ENCODE measurements at places on chromosomes 16 and 17. TPM values are rescaled to one million over a fixed set of nuclear protein-coding genes. Genes with fewer than 3 reads are reported as not detected.

NT5M gene
- 9.0 TPM for total RNA-seq

LLGL1 gene
- total RNA-seq, result 27.1 TPM

HS3ST3A1 gene
- not detected for total RNA-seq

RNF157 gene
- 165 TPM for total RNA-seq

EXOC3L1 gene
- total RNA-seq, result not detected

PRAC2 gene
- total RNA-seq, result not detected

TP53TG3F gene
- not detected for total RNA-seq

KLHL10 gene
- total RNA-seq, result not detected

ZNF205 gene
- total RNA-seq, result not detected

KRTAP1-5 gene
- not detected for total RNA-seq

ZP2 gene
- total RNA-seq, result not detected

TUFM gene
- total RNA-seq, result 153 TPM

C16orf54 gene
- 68.0 TPM for total RNA-seq

SLC12A3 gene
- total RNA-seq, result not detected

TBC1D3C gene
- not detected for total RNA-seq

TM4SF5 gene
- total RNA-seq, result not detected

TBX6 gene
- total RNA-seq, result 1.3 TPM

SPATA32 gene
- total RNA-seq, result 0.52 TPM

KCNJ2 gene
- not detected for total RNA-seq

CMC2 gene
- total RNA-seq, result 95.9 TPM

DUSP14 gene
- 11.4 TPM for total RNA-seq

IRX3 gene
- total RNA-seq, result not detected

CRISPLD2 gene
- not detected for total RNA-seq

CTRL gene
- 5.5 TPM for total RNA-seq

CD7 gene
- 355 TPM for total RNA-seq

SYNGR3 gene
- 2.6 TPM for total RNA-seq

AANAT gene
- not detected for total RNA-seq

HOXB1 gene
- not detected for total RNA-seq

ATP2C2 gene
- total RNA-seq, result not detected

HSPB9 gene
- 0.16 TPM for total RNA-seq

ICAM2 gene
- 51.3 TPM for total RNA-seq

SPIRE2 gene
- total RNA-seq, result 0.08 TPM

PGAP3 gene
- total RNA-seq, result 14.7 TPM

TEKT1 gene
- total RNA-seq, result not detected

CMTM2 gene
- 0.82 TPM for total RNA-seq

CD300A gene
- 2.8 TPM for total RNA-seq

TMEM204 gene
- 35.6 TPM for total RNA-seq

FOXJ1 gene
- 9.1 TPM for total RNA-seq

RAC3 gene
- total RNA-seq, result 13.1 TPM

CLEC19A gene
- total RNA-seq, result not detected

PIK3R5 gene
- 77.9 TPM for total RNA-seq

ACSM2A gene
- total RNA-seq, result not detected

MEIOB gene
- total RNA-seq, result not detected

KPNB1 gene
- total RNA-seq, result 427 TPM

ZNF830 gene
- total RNA-seq, result 22.1 TPM

CACNG5 gene
- total RNA-seq, result not detected

DRC3 gene
- total RNA-seq, result 0.70 TPM

EVPLL gene
- not detected for total RNA-seq

EME2 gene
- total RNA-seq, result 31.8 TPM

CEP112 gene
- total RNA-seq, result 2.7 TPM

TMC5 gene
- not detected for total RNA-seq

SEPTIN12 gene
- not detected for total RNA-seq

SLC6A2 gene
- total RNA-seq, result not detected

PLK1 gene
- total RNA-seq, result 139 TPM

CCL16 gene
- not detected for total RNA-seq

DPEP1 gene
- total RNA-seq, result not detected

WFIKKN1 gene
- 0.68 TPM for total RNA-seq

TAT gene
- total RNA-seq, result not detected

Measured in activated CD8-positive, alpha-beta T cell treated with anti-CD3 and anti-CD28 coated beads, Interleukin-2, amount 10 ng/mL, durations not matched to agents 7 days and 5 days (primary cell).